Effector memory CD4-positive, alpha-beta T cell (primary cell): ENCODE measurements at places on chromosomes 12 and 14.

- H3K4me3 ChIP-seq: no peak overlapping the region
- H3K4me1 ChIP-seq: peaks cover 14% of the 10 kb centered on the region
- no peak overlapping the region for H3K27ac ChIP-seq
- no peaks in the 10 kb centered on the region for H3K27me3 ChIP-seq
- DNase-seq: no peak
- no peaks in the 10 kb centered on the region for H3K36me3 ChIP-seq
Observed at GRCh38 chr14:102795060-102795925, 18.0 kb downstream of the TRAF3 start.

DNA sequence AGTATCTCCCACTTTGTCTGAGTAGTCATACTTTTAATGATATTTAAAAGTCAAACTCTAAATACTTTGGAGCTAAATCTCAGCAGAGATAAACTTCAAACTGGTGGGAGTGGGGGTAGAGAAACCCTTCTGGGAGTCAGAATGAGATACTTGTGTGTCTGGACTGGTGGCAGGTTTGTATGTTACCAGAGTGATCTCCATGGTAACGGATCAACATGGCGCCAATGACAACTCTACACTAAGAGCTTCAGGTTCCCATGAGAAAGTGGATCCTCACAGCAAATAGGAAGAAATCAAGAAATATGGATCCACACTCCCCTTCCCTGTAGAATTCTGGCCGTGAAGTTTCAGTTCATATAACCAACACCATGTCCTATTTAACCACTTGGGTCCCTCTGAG, 121.9 kb downstream of the ETV6 start:
- H3K27me3 ChIP-seq: no peaks in the 10 kb centered on the region
- H3K4me3 ChIP-seq: no peak overlapping the region
- DNase-seq: no peak

DNA sequence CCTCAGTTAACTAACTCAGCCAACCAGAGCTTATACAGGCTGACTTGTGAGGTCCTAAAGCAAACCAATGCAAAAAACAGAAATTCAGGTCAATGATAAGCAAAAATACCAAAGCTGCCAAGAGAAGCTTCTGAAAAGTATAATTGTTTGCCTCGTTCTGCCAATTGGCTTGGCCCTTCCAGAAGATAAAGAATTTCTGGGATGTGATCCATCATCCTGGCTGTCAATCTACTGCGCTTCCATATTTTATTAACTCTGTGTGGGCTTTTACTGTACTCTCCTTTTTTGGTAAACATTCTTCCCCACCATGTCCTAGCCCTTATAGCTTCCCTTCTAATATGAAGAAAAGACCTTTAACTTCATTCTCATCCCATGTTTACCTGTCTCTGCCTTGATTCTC, 387.9 kb downstream of the TMEM117 start:
- peaks cover 3% of the 10 kb centered on the region for H3K36me3 ChIP-seq
- no peaks in the 10 kb centered on the region for H3K27me3 ChIP-seq
- H3K4me1 ChIP-seq: no peaks in the 10 kb centered on the region
- no peak overlapping the region for H3K27ac ChIP-seq
- H3K4me3 ChIP-seq: no peak overlapping the region

DNA sequence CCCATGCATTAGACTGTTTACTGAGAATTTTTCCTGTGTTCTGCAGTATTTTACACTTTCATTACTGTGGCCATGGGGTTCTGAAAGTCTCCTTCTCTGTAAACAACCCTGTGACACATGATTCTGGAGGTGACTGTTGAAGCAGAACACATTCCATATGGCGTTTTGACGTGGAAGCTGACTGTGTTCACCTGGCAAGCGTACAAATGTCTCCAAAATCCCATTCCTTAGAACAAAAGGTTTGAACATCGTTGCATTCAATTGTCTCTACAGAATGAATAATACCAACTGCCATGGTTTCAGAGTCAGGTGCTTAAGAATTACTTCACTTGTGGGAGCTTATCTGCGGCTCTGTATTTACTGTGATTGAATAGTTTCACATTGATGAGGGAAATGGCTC, 485.6 kb upstream of the TMEM132C start:
- no peak for DNase-seq
- H3K36me3 ChIP-seq: no peaks in the 10 kb centered on the region
- no peaks in the 10 kb centered on the region for H3K4me1 ChIP-seq
- no peak overlapping the region for H3K4me3 ChIP-seq
- H3K27me3 ChIP-seq: no peaks in the 10 kb centered on the region
- no peak overlapping the region for H3K27ac ChIP-seq
